ENCODE measurements at places on chromosomes 5 and 9.
A peak's percentile ranks its signal among the peaks of the same experiment; 100 is the strongest.

DNA sequence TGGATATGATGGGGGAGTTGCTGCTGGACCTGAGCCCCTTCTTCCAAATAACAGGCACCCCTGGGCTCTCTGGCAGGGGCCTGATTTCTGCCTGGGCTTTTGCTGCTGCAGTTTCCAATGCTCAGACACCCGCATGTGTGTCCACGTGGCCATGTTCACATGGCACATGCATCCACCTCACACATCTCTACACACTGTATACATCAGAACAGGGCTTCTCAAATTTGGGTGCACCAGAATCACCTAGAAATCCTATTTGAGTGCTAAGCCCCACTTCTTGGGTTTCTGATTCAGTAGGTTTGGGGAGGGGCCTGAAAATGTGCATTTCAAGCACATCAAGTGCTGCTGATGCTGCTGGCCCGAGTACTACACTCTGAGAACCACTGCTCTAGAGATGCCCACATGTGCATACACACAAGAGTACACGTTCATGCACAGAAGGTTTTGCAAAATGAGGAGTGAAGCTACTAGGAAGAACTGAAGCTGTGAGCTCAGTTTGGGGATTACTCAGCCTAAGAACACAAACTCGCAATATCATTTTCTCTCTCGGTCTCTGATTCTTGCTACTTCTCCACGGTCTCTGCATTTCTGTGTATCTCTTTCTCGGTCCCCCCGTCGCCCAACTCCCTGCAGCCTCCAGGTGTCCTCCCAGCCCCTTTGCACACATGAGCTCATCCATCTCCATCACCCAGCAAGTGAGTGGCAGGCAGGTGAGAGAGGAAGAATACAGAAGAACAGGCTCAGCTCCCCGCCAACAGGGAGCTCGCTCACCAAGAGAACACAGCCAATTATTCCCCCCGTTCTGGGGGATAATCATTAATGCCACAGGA, 97.0 kb downstream of the PCDH1 start:
- DNase-seq, result no peak

GRCh38 chr9:77810637-77811119, 162.6 kb upstream of the GNA14 start:
- DNase-seq, result no peak

DNA sequence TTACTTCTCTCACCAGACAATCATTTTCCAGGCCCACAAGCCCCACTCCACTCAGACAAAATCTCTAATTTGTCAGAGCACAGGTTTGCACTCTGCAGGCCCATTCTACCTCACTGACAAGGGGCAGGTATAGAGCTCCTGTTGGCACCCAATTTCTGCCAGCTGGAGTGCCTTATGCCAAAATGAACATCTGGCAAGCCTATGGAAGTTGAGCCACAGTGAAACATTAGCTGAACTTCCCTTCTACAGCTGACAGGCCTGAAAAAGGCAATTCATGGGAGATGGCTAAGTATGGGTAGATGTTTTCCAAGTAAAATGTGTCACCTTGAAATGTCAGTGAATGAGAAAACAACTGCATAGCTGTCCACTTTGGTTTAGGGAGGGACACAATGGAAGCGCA, 87.0 kb downstream of the SPOCK1 start:
- no peak for DNase-seq

DNA sequence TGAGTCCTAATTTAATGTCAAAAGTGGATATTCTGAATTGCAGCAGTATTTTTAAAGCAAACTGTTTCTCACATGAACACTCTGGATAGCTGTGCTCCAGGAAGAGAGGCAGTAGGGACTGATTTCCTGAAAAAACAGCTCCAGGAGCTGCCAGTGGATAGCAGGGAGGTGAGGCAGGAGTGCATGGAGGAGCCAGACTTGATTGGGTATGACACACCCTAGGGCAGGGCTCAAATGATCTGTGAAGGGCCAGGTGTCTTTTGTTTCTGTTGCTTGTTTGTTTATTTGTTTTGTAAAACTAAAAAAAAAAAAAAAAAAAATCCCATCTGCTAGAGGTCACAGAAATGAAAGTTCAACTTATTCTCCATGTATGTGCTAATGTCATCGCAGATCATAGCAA, 83.4 kb downstream of the ADRB2 start:
- no peak for DNase-seq

GRCh38 chr5:132114150-132115121, 40.8 kb downstream of the CSF2 start:
- no peak for DNase-seq

- DNase-seq, result no peak
These were observed 25.3 kb downstream of the SMU1 start for GRCh38 chr9:33051144-33051543.

GRCh38 chr5:167816354-167816753, 475.1 kb upstream of the WWC1 start:
- no peak for DNase-seq

- peak; percentile 62 for DNase-seq
These were observed 10.6 kb downstream of the PRR7 start for GRCh38 chr5:177456976-177457851.

GRCh38 chr5:132411304-132412013, 41.9 kb downstream of the SLC22A5 start:
- peak; percentile 38 for DNase-seq

- DNase-seq, result no peak
These were observed 32.2 kb downstream of the INVS start for GRCh38 chr9:100131216-100131615.

DNA sequence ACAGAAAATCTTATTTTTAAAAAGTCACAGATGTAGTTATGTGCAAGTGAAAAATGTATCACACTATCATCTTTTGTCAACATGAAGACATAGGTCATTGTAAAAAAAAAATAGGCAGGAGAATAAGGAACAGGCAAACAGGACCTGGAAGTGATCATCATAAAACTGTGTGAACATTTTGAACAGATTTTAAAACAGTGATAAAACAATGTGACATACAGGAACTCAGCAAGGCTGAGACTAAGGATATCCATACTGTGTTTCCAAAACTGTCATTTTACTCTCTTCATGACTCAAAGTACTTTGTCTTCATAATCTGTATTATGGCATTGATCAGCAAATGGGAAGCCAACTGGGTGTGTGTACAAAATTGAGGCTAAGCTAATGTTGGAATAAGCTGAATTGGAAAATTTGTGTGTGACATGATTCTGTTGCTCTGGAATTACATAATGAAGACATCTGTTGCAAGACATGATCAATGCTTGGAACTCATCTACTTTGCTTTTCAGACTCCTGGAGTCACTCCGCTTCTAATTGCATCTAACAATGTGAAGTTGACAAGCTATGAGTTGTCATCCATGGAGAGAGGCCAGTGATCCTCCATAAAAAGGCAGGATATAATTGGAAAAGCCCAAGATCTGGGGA, 978.7 kb upstream of the NUDT12 start:
- no peak for DNase-seq

GRCh38 chr9:93648836-93649235, 72.5 kb downstream of the PHF2 start:
- DNase-seq, result no peak

- no peak for DNase-seq
These were observed 70.4 kb upstream of the SLC1A3 start for GRCh38 chr5:36535859-36536615.

DNA sequence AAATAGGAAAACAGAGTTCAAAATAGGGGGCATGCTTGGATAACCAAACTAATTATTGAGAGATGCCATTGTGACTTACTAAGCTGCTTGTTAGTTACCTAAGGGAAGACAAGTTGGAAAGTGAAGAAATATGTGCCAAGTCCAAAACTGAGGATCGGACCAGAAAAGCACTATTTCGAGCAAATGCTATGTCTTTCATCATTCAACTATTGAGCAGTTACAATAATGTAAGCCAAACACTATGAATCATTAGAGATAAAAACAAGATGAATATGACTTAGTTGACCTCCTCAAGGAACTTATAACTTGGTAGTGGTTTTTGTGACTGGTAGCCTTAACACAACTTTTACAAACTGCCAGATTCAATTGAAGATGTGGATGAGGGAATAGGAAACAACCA, 240.6 kb upstream of the MPDZ start:
- no peak for DNase-seq

DNA sequence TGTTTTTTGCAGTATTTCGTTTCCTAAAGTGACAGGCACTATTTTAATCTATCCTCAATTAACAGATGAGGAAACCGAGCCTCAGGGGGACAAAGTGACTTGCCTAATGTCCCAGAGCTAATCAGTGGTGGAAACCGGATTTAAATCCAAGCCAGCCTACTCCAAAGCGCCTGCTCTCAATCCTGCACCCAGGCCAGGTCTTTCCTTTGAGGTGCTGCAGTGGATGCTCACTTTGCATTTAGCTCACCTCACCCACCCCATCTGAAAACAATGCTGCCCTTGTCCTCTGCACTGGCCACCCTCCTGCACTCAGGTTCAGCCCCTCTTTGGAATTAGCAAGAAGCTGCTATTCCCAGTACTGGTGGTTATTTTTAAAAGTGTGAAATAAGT, 16.0 kb downstream of the ANGPTL2 start:
- no peak for DNase-seq

Measured in activated naive CD4-positive, alpha-beta T cell treated with Interleukin-2 at 50 U/mL for 16 hours (primary cell).